ENCODE measurements at places on chromosomes 1 and 21. TPM values are rescaled to one million over a fixed set of nuclear protein-coding genes. Genes with fewer than 3 reads are reported as not detected.

DNA sequence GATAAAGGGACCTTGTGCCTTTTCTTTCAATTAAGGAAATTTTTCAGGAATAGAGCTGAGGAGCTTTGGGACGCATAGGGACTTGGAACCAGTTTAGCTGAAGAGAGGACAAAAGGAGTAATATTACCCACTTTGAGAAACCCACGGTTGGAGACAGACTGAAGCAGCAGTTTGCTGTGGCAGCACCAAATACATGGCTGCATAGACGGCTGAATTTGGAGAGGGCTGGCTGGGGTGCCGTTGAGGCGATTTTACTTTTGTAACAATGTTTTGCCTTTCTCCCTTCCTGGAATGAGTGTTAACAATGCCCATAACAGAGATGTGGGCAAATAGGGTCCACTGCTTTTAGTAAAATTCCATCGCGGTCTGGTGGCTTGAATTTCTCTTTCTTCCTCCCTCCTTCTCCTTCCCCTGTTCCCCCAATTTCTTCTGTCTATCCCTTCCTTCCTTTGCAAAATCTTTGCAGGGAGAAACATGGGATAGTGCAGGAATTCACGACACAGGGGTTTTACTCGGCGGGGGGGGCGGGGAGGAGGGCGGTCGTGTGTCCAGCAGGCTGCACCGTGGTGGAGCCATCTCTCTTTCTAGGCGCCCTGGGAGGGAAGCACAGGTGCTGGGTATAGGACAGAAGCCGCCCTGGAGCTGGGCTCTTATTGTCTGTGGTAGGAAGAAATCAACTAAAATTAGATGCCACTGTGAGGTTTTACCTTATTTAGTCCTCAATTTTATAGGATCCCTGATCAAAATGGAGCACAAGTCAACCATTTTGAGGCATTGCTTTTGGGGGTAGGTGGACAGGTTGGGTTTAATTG, 6.8 kb downstream of the LHX4 start:
- DNase-seq: peak; percentile 58

- no peak for DNase-seq
Measured at GRCh38 chr1:8747879-8748825, 69.3 kb downstream of the RERE start.

Gene LCE1E
- total RNA-seq: not detected

Gene ANGPTL7
- total RNA-seq: 4.7 TPM

- DNase-seq: no peak
Measured at GRCh38 chr21:33302055-33302454, 22.7 kb upstream of the IFNAR1 start.

GRCh38 chr1:211372463-211372862, 45.8 kb downstream of the TRAF5 start:
- DNase-seq: no peak

- DNase-seq: peak; percentile 28
Measured at GRCh38 chr1:11482198-11482597, 3.2 kb downstream of the DISP3 start.

Gene GBP7
- total RNA-seq: not detected

DNA sequence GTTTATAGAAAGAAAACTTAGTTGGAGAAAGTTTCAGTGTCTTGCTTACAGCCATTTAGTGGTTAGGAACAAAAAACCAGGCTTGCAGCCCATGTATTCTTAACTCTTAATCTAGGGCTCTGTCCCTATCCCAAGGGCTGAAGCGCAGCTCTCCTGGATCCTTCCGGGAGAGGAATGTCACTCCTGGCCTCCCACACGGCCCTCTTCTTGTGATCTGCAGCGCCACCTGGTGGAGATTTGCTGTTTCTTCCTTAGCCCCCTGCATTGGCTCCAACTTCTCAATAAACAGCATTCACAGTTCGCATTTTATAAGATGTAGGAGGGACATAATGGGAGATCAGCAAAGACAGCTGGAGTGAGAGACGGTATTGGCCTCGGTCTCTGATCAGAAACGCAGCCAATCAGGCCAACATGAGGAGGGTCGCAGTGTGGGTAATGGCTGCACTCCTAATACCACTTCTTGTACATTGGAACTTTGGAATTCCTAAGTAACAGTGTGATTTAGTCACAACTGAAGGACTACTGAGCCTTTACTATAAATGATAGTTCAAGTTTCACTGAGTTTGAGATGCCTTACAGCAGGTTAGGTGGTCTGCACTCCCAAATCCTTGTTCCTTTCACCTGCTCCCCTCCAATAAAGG, 283.4 kb downstream of the ASTN1 start:
- DNase-seq: peak; percentile 89

DNA sequence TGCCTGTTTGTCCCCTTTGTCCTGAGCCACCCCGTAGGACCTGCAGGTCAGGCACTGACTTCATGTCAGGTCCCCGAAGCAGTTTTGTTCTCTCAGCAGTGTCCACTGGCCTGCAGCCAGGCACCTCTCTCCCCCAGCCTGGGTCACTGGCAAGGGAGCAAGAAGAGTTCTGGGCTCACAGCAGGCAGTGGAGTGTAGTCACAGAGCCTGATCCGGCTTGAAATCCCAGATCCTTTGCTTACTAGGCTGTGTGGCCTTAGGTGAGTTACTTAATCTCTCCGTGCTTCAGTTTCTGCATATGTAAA, 34.2 kb downstream of the L1TD1 start:
- DNase-seq: no peak

DNA sequence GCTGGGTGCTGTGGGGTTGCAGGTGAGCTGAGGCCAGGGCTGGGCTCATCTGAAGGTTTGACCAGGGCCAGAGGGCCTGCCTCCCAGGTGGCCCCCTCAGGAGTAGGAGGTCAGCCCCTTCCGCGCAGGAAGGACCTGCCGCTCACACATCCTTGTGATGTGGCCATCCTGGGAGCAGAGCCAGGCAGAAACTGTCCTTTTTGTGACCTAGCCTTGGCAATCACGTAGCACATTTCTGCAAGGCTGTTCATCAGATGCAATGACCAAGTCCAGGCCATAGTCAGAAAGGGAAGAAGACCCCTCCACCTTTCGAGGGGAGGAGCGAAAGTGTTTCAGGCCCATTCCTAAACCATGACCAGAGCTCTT, 55.5 kb upstream of the TRAPPC10 start:
- DNase-seq: no peak

DNA sequence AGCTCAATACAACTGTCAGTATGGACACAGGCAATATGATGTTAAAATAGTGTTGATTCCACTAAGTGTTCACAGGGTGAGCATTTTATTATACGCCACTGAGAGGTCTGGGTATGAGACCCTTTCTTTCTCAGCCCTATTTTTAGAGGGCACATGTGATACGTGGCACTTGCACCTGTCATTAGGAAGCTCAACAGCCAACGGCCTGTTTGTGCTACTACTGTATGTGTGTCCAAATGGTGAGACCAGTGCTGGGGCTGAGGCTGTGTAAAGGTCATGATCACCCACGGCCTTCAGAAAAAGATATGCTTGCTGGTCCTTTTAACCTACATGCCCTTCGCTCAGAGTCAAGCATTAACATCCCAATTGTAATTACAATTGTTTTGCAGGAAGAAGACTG, 176.2 kb downstream of the DUSP10 start:
- no peak for DNase-seq

DNA sequence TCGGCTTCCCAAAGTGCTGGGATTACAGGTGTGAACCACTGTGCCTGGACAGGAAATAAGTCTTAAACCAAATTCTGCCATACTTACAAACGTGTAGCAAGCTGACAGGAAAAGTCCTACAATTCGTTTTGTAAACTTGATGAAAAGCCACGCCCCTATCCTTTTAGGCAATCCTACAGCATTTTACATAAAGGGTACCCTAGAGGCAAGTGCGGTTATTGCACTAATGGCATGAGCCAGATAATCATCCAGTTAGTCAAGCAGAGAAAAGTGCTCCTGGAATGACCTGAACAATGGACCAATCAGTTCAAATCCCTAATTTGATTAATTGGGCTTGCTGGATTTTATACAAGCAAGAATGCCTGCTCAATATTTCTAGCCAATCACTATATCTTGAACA, 338.2 kb downstream of the KIF26B start:
- DNase-seq: no peak

DNA sequence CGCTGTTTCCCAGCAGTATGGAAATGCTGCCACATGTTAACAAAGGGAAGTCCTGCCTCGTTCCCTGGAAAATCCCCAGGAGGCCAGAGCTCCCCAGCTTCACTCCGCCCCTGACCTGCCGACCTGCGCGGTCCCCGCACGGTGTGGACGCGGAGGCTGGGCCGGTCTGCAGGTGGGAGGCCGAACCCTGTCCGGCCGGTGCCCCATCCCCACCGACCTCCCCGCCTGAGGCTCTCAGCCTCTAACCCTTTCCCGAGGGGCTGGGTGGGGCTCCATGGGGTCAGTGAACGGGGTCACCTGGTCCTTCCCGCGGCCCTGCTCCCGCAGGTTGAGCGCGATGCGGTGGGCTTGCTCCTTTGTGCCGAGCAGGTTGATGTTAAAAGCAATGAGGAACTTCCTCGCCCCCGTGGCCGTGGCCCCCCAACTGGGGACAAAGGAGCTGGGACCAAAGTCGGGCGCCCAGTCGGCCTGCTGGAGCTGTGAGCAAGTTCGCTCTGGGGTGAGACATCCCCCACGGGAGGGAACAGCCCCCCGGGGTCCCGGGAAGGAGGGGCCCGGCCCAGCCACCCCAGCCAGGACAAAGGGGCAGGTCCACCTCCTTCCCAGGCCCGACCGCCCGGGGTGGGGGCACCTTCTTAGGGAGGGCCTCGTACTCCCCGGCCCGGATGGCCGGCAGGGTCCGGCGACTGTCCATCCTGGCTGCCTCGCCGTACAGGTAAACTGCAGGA, 4.0 kb downstream of the FTCD start:
- peak; percentile 75 for DNase-seq

- peak; percentile 23 for DNase-seq
Measured at GRCh38 chr1:24045771-24046170, 65.6 kb upstream of the SRSF10 start.

Data from posterior vena cava (tissue), 2 donors.